GM20000 (cell line): ENCODE measurements at places on chromosomes 5 and 9.

DNA sequence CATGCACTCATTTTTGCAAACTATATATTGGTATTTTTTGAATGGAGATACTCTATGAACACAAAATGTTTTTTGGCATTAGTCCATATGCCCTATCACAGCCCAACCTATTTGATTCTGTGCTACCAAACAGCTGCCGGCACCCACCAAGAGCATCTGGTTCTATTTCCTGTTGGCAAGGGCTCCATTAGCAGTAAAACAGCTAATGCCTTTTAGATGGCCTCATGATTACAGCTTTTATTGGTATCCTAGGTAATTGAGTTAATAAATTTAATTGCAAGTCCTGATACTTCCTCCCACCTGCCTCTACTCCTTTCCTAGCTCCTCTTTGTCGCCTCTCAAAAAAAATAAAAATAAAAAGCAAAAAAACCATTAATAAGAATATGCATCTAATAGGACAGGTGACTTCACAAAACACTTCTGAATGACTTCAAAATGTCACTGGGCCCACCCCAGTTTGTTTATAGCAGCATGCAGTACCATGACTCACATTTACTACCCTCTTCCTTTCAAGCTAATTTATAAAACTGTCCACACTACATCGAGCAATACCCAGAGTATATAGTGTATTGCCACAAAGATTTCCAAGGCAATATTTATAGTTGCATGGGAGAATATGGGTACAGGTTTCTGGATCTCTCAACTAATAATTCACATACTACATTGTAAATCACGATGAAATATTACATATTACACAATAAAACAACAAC, 620.4 kb downstream of the SLCO4C1 start:
- DNase-seq: no peak

DNA sequence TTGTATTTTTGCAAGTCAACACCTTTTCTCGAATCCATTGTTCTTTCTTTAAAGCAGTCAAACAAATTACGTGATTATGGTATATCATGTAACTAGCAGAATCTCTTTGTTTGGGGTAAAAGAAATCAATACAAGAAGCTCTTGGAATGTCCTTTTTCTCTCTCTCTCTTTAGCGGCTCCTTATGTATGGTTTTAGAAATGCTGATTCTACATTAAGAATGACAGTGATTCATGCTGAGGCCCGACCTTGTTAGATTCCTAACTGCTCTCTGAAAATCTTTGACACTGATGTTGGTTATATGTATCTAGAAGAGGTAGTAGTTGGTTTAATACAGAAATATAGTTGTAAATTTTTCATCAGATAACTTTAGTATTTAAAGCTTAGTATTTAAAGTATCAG, 76.4 kb downstream of the SNX24 start:
- DNase-seq: no peak

DNA sequence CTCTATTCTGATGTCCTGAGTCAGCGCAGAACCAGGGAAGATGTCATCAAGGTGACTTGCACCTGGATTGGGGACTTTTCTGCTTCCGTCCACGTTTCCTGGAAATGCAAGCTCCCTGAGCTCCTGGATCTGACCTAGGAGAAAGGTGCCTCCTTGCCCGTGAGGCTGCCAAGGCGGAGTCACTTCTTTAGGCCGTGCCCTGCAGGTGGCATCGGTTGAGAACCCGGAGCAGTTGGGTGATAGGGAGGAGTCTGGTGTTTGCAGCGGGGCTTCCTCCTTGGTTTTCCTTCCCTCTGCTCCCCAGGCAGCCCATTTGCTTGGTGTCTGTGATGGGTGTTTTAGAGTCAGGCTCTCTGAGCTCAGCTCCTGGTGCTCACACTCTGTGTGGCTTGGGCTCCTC, 15.2 kb downstream of the NANS start:
- DNase-seq: no peak

- no peak for DNase-seq
Observed at GRCh38 chr9:28410411-28410810, 837.1 kb upstream of the C9orf72 start.

DNA sequence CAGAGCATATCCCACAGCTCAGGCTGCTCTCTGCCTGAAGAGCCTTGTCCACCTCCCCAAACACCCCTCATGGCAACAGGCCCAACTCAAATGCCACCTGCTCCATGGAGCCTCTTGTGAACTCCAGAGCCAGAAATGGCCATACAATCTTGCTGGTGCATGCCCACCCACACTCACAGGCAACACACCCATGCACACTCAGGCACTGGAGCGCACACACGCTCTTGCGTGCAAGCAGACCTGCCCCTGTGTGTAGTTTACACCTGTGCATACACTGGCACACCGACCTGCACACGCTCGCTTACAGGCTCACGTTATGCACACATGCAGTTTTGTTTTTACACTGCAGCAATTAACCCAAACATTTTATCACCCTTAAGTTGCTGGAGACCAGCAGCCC, 40.0 kb downstream of the HRH2 start:
- DNase-seq: no peak

DNA sequence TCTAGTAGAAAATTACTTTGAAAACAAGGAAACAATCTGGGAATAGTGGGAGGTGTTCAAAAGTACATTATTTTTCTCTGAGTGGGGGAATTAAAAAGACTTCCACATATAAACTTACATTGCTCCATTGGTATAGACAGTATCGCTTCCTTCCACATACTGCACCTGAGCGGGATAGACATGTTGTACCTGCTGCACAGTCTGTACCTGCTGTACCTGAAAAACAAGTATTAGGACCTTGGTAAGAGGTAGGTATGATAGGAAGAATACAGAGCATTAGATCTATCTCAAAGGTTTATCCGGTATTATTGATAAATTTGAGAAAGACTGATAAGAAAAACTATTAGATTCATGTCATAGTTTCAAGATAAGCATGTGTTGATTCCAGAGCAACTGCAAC, 179.3 kb downstream of the RFX3 start:
- DNase-seq: no peak

DNA sequence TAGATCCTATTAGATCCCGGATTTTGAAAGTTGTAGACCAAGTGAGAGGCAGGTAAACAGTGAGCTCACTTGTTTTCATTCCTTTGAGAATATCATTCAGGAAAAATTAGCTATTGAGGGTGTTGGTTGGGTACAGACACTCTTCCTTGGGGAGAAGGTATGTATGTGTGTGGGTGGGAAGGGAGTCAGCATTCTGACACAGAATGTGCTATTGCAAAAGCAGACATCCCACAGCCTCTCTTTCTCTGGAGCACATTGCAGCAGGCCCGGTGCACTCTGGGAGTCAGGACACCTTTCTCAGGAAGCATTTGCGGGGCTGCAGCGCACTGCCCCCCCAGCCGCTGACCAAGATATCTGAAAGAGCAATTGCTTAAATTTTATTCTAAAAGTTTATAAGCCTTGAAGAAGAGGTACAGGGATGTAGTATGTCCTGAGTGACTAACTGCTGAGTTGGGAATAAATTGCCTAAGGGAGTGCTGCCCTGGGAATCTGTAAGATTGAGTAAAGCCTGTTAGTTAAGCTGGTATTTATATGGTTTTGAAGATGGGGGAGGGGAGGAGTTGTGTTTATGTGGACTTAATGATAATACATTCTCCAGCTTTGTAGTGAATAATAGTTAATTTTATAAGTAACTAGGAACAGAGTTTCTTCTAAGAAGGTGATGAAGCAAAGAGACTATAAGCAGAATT, 5.2 kb downstream of the TNFAIP8 start:
- no peak for DNase-seq

DNA sequence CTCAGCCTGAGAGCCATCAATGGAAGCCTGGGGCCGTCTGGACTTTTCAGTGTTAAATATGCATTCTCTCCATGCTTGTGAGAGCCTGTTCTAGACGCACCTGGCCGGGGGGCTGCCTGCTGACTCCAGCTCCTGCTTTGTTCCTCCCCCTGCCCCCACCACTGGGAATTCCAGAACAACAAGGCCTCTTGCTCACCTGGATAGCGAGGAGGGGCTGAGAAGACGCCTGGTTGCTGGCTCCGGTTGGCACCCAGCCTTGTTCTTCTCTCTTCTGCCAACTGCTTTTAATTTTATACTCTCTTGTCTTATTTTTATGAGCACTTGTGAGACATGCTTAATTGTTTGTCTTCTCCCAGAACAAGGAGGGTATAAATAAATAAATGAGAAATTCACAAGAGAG, 15.0 kb upstream of the RAPGEF1 start:
- no peak for DNase-seq

GRCh38 chr9:101737705-101738565, 512 bp downstream of the GRIN3A start:
- no peak for DNase-seq

DNA sequence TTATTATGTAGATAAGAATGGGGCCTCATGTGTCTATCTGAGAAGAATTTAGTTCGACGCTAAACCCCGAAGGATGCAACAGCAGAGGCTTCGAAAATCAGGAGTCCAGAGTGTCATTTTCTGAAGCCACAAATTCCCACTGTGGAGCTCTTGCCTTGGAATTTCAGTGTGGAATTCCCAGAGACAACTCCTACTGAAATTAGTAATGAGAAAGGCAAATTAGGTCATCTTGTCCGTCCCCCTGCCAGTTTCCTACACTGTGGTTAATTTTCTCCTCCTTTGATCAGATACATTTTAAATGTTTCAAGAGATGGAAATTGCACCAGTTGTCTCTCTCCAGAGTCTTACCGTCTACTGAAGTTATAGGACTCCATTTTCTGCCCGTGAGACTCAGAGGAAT, 633.6 kb downstream of the BNC2 start:
- no peak for DNase-seq

DNA sequence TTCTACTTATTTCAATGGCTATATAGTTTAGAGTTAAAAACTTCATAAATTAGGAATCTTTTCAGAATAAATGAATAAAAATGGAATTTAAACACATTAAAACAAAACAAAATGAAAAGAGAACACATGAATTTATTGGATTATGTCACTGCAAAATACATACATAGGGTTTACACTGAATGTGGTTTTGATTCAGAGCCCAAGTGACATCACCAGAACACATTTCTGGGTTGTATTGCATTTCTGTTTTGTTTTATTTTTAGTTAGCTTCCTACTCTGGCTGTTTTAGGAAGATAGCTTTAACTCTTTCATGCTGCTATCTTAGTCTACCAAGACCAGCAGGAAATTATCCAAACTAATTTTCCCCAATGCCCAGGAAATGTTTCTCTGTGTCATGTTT, 1935.0 kb downstream of the EFNA5 start:
- no peak for DNase-seq

GRCh38 chr5:1771149-1772065, 28.2 kb downstream of the MRPL36 start:
- no peak for DNase-seq

DNA sequence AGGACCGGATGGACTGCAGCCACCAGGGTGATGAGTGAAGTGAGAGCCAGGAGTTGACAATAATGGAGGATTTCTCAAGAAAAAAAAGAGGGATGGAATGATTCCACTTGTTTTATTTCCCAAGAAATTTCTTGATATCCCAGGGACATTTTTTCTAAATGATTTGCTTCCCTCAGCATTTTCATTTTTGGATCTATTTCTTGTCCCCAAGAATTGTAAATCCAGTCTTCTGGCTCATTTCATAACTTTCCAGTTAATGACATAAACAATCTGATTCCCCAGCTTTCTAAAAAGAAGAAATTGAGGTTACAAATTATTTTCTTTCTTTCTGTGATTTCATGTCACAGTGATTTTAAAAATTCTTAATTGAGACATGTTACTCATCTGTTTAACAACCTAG, 446.5 kb downstream of the PRR16 start:
- DNase-seq: no peak

GRCh38 chr5:167969998-167970397, 321.4 kb upstream of the WWC1 start:
- DNase-seq: peak; percentile 7

- no peak for DNase-seq
Observed at GRCh38 chr5:79333852-79334557, 98.1 kb downstream of the JMY start.

DNA sequence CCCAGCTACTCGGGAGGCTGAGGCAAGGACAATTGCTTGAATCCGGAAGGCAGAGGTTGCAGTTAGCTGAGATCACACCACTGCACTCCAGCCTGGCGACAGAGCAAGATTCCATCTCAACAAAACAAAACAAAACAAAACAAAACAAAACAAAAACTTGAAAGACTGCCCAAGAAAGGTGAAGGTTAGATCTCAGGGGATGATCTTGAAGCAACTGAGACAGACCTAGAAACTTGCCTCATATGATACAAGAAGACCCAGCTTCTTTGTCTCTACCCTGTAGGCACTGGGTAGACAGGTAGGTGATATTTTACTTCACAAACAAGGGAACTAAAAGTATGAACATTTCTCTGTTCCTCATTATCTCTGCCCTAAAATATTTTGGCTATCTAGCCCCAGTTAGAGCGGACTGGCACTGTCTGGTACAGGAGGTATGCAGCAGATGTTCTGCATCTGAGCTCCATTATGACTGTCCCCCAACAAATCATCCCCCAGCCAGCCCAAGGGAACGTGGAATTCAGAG, 26.3 kb upstream of the SHOC1 start:
- DNase-seq: no peak

- DNase-seq: no peak
Observed at GRCh38 chr5:53114988-53115387, 5.4 kb upstream of the MOCS2 start.

GRCh38 chr9:29866556-29866955, 2293.3 kb upstream of the C9orf72 start:
- DNase-seq: no peak

GRCh38 chr5:97531549-97531948, 348.5 kb upstream of the RIOK2 start:
- DNase-seq: no peak

- DNase-seq: peak; percentile 45
Observed at GRCh38 chr5:158676642-158677469, 422.9 kb downstream of the EBF1 start.

DNA sequence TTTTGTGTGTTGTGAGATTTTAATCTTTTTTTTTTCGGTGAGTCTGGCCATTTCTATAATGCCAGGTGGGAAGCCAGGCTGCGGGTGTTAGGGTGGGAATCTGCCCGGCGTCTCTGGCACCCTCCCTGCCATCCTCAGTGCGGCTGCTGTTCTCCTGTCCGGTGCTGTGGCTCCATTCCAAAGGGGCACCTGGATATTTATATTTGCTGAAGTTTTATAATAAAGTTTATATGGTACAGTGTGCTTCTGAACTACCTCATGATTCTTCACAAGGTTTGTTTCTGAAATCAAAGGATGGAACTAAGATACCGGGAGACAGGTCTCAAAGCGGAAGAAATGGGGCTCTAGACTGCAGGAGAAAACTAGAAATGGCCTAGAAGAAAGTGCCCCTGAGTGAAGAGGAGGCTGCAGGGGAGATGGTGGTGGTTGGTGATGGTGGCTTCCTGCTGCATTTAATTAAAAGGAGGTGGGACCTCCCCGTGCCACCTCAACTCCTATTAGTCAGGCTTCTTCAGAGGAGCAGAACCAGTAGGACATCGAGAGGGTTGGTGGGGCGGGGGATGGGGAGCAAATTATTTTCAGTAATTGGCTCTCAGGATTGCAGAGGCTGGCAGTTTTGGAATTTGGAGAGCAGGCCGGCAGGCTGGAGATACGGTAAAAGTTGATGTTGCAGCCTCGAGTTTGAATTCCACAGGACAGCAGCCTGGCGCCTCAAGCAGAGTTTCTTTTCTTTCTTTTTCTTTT, 102.2 kb upstream of the ICE1 start:
- DNase-seq: no peak
